ENCODE measurements at places on chromosomes 11 and 22. TPM values are rescaled to one million over a fixed set of nuclear protein-coding genes. Genes with fewer than 3 reads are reported as not detected.

The DNAJB7 gene
- total RNA-seq = not detected

The MRGPRX4 gene
- not detected for total RNA-seq

The PATE2 gene
- 0.07 TPM for total RNA-seq

The OR8J3 gene
- total RNA-seq = not detected

The TUBA8 gene
- total RNA-seq = 0.46 TPM

The ASRGL1 gene
- 5.1 TPM for total RNA-seq

The NAALADL1 gene
- not detected for total RNA-seq

The PHOX2A gene
- total RNA-seq = not detected

The TBX10 gene
- total RNA-seq = not detected

The OR6T1 gene
- total RNA-seq = not detected

The CYB5R3 gene
- total RNA-seq = 48.3 TPM

The TEX54 gene
- total RNA-seq = not detected

All from MG63 (cell line).